NCI-H1105 (cell line): ENCODE measurements at places on chromosomes 1 and 21.

- DNase-seq = no peak
These were observed 95.5 kb downstream of the KAZN start for GRCh38 chr1:14693949-14694348.

- DNase-seq = no peak
These were observed 213.0 kb downstream of the ADGRL2 start for GRCh38 chr1:82013702-82014101.

GRCh38 chr1:54121482-54122134 is 31.2 kb downstream of the CDCP2 start:
- no peak for DNase-seq

GRCh38 chr1:13513063-13513894 is 524 bp downstream of the LRRC38 start:
- DNase-seq = no peak

GRCh38 chr1:107954126-107954525 is 10.9 kb downstream of the VAV3 start:
- DNase-seq = no peak
